ENCODE measurements at places on chromosomes 2 and 18. TPM values are rescaled to one million over a fixed set of nuclear protein-coding genes. Genes with fewer than 3 reads are reported as not detected.

DNA sequence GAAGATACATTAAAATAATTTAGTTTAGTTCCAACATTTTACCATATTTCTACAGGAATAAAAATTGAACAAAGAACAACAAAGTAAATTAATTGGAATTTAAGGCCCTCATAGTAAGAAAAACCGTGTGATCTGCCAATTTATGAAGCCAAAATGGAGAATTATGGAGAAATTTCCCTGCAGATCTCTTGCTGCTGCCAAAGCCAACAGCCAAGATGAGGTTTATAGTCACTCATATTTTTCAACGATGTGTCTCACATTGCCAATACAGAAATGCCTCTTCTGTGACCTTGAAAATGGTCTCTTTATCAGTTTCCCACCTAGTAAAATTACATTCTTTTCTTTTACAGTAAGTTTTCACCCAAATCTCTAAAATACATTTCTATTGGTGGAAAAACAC lies 317.2 kb upstream of the FIGN start:
- no peaks in the 10 kb centered on the region for H3K36me3 ChIP-seq
- DNase-seq = no peak
- H3K27ac ChIP-seq = no peak overlapping the region
- no peak overlapping the region for H3K4me3 ChIP-seq
- H3K4me1 ChIP-seq = no peaks in the 10 kb centered on the region

GRCh38 chr2:185979546-185980071 lies 241.0 kb downstream of the FSIP2 start:
- no peaks in the 10 kb centered on the region for H3K27me3 ChIP-seq
- H3K27ac ChIP-seq = peak overlapping the region; percentile 94
- H3K4me3 ChIP-seq = peak overlapping the region; percentile 4
- DNase-seq = peak; percentile 92
- no peaks in the 10 kb centered on the region for H3K36me3 ChIP-seq

DNA sequence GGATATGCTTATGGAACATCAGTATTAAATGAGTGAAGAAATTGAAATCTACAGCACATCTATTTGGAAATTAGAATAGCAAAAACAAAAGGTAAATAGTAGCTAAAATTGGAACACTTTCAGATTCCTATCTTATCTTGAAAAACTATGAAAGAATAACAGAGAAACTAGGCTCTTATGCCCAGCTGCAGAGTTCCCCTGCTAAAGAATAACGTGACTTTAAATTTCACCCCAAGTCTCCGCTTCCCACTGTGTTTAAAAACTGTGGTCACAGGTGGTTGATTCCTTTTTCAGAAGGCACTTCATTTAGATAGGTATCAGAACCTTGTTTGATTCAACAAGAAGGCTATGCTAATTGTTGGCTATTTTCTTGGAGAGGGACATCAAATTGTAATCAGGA lies 30.1 kb downstream of the ARHGAP28 start:
- no peaks in the 10 kb centered on the region for H3K27me3 ChIP-seq
- no peak overlapping the region for H3K4me3 ChIP-seq
- no peak for DNase-seq
- no peaks in the 10 kb centered on the region for H3K36me3 ChIP-seq
- H3K27ac ChIP-seq = no peak overlapping the region

- no peaks in the 10 kb centered on the region for H3K27me3 ChIP-seq
- DNase-seq = peak; percentile 36
- no peaks in the 10 kb centered on the region for H3K4me1 ChIP-seq
- no peak overlapping the region for H3K4me3 ChIP-seq
Observed at GRCh38 chr2:109407276-109408042, 206.3 kb downstream of the SEPTIN10 start.

GRCh38 chr2:238286551-238286950 lies 1.9 kb downstream of the PER2 start:
- peak overlapping the region; percentile 94 for H3K27ac ChIP-seq
- peak; percentile 73 for DNase-seq
- peaks cover 48% of the 10 kb centered on the region for H3K4me1 ChIP-seq
- no peaks in the 10 kb centered on the region for H3K27me3 ChIP-seq
- H3K4me3 ChIP-seq = peak overlapping the region; percentile 80

The CCNT2 gene
- total RNA-seq = 16.2 TPM

DNA sequence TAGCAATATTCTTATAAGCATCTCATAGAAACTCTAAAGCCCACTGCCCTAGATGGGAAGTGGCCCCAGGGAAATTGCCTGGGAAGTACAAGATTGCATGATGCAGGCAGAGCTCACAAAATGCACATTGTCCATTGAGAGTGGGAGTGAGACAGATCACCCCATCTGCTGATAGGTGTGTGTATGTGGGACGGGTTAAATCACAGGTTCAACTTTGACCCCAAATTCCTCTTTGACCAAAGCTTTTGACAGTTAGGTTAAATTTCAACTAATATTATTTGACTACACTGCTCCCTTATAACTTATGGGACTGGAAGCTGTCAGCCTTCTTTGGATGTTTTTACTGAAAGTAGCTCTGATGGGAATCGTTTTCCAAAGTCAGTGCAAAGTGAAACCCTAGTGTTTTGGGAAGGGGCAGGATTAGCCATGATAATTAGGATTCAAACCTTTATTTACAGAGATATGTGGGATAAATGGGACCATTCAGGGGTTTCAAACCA lies 11.4 kb upstream of the FABP1 start:
- no peak overlapping the region for H3K4me3 ChIP-seq
- H3K4me1 ChIP-seq = no peaks in the 10 kb centered on the region
- H3K27me3 ChIP-seq = peaks cover 81% of the 10 kb centered on the region

DNA sequence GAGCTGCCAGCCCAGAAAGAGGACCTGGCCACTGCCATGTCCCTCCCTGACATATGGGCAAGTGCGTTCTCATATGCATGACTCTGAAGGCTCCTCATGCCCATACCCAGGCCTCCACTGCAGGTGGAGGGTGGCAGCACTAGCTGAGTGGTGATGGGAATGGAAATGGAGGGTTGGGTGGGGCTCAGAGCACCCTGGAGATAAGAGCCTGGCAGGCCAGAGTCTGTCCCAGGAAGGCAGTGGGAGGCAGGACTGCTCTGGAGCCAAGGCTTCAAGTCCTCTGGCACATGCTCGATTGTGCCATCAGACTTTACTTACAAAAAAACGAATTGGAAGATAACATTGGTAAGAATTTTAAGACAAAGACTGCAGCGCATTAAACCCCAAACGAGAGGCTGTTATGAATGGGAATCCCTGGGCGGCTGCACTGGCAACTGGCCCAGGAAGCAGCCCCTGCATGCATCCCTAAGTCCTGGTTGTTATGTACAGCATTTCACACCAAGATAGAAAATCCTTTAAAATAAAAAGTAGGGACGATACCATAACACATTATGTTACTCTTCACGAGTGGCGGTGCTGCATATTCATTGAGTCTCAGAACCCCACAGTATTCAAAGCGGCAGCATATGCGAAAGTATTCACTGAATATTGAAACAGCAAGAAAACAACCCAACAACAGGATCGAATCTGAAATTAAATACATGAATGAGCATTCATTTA lies 81.7 kb upstream of the FAM98A start:
- peaks cover 21% of the 10 kb centered on the region for H3K27me3 ChIP-seq
- no peaks in the 10 kb centered on the region for H3K4me1 ChIP-seq
- no peak for DNase-seq
- no peak overlapping the region for H3K4me3 ChIP-seq

GRCh38 chr2:232537499-232537898 lies 2.0 kb upstream of the CHRNG start:
- H3K4me1 ChIP-seq = no peaks in the 10 kb centered on the region
- H3K27ac ChIP-seq = no peak overlapping the region

The ANKRD29 gene
- total RNA-seq = 31.0 TPM

The DNAH7 gene
- total RNA-seq = 1.9 TPM

The EIF5B gene
- total RNA-seq = 35.9 TPM

The NT5C1B gene
- not detected for total RNA-seq

DNA sequence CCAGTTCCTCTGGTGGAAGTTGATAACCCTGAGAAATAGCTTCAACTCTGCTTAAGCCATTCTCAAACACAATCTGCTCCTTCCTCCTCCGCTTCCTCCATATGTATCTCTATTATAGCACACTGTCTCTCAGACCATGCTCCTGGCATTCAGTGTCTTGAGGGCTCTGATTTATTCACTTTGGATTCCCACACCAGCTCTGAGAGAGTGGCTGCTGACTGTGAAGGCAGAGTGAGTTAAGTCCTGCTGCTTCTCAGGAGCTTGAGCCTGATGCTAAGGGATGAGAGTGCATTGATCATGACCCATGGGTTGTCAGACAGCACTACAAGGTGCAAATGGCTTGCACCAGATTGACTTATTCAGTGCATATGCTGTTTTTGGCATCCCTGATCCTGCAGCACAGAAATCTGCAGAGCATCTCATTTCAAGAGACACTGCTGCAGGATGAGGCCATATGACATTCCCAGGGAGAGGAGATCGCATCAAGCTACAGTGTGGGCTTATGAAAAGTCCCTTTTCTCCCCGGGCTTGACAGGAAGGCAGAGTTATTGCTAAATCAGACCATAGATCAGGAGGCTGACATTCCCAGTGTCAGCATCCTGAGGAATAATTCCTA lies 500.5 kb upstream of the RAB6C start:
- no peak overlapping the region for H3K4me3 ChIP-seq
- 0 out of 2 replicates have a peak, but pooled peaks cover 4% of the 10 kb centered on the region for H3K27me3 ChIP-seq
- no peaks in the 10 kb centered on the region for H3K36me3 ChIP-seq
- DNase-seq = no peak
- H3K4me1 ChIP-seq = no peaks in the 10 kb centered on the region

GRCh38 chr18:24543795-24544498 lies 83.5 kb downstream of the HRH4 start:
- peak; percentile 58 for DNase-seq
- peaks cover 47% of the 10 kb centered on the region for H3K27me3 ChIP-seq
- H3K4me3 ChIP-seq = no peak overlapping the region
- H3K27ac ChIP-seq = no peak overlapping the region

DNA sequence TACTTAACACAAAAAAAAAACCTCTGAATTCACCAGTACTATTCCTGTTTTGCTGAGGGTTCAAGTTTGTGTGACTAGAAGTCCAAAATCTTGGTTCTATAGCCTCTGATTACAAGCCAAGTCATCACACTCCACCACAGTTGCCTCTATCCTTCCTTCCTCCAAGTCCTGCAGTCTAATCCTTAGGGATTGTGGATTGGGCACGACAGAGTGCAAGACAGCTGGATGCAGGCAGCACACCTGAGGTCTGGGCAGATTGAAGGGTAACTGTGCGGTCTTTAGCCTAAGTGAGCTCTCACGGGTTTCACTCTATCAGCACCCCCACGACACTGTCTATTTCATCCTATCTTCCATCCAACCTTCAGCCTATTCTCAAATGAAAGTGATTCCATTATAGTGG lies 299.4 kb upstream of the ID2 start:
- H3K4me3 ChIP-seq = no peak overlapping the region
- H3K4me1 ChIP-seq = no peaks in the 10 kb centered on the region
- no peaks in the 10 kb centered on the region for H3K36me3 ChIP-seq
- no peak for DNase-seq

DNA sequence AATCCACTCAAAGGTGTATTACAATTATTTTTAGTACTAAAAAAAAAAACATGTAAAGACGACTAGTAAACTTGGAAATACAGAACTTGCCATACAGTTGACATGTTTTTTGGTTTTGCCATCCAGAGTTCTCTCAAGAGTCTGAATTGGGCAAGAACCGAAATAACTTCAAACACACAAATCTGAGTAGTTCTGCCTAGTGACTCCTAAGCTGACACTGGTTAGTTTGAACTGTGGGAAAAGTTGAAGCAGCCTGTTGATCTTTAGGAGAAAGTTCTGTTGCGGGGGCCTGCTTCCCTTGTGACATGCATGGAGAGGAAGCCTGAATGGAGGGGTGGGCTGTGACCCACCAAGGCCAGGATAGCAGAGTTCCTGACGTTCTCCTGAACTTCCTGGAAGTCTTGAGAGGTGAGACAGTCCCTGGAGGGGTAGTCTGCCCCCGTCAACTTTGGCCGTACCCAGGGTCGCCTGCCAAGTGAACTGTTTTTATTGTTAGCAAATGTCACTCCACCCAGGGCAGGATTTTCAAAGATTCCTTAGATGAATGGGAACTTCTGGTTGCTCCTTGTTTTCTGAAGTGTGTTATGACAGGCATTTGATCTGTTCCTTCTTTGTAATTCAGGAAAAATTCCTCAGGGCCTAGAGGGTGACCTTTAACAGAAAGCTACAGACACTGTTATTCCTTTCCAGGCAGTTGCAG lies 85.6 kb upstream of the SPTBN1 start:
- H3K27ac ChIP-seq = no peak overlapping the region
- H3K27me3 ChIP-seq = no peaks in the 10 kb centered on the region
- no peaks in the 10 kb centered on the region for H3K36me3 ChIP-seq
- DNase-seq = no peak
- H3K4me1 ChIP-seq = no peaks in the 10 kb centered on the region

The OR6B2 gene
- total RNA-seq = not detected

DNA sequence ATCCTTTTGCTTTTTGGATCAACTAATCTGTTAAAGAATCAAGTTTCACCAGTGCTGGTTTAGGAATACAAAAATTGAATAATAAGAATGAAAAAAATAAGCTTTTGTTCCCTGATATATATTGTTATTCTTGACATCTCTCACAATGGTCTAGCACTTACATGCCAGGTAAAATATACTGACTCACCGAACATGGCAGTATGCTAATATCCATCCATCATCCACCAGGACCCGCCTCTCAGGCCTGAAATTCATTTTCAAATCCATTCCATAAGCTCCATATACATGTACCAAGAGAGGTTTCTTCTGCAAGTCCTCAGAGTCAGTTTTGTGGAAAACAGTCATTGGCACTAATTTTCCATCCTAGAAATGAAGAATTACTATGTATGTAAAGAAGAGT lies 32.5 kb downstream of the PREPL start:
- H3K27me3 ChIP-seq = no peaks in the 10 kb centered on the region
- no peak overlapping the region for H3K4me3 ChIP-seq
- DNase-seq = no peak
- H3K27ac ChIP-seq = no peak overlapping the region

DNA sequence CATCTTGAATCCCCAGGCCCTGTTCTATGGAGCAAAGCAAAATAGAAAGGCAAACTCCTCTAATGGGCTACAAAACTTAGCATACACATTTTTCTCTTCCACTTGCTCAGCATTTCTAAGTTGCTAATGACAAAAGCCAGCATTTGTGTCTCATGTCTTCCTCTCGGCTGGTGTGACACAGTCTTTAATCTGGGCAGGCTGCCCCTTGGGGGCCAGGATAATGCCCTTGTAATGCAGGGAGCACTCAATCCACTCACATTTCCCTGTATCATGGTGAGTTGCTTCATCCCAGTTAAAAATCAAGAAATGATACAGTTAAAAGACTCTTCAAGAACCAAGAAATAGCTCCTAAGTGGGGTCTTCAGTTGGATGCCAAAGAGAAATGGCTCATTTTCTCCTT lies 109.1 kb upstream of the FBXO11 start:
- H3K27ac ChIP-seq = no peak overlapping the region
- peaks cover 18% of the 10 kb centered on the region for H3K27me3 ChIP-seq
- no peak for DNase-seq

The TRPM8 gene
- not detected for total RNA-seq

- H3K36me3 ChIP-seq = no peaks in the 10 kb centered on the region
- no peak for DNase-seq
- H3K4me3 ChIP-seq = no peak overlapping the region
- H3K27me3 ChIP-seq = no peaks in the 10 kb centered on the region
- H3K4me1 ChIP-seq = peaks cover 17% of the 10 kb centered on the region
Observed at GRCh38 chr2:119387381-119388129, 20.8 kb downstream of the DBI start.

GRCh38 chr2:170076189-170076588 lies 101.8 kb upstream of the MYO3B start:
- DNase-seq = no peak
- H3K4me3 ChIP-seq = no peak overlapping the region
- H3K4me1 ChIP-seq = peaks cover 15% of the 10 kb centered on the region
- no peak overlapping the region for H3K27ac ChIP-seq
- H3K36me3 ChIP-seq = peaks cover 3% of the 10 kb centered on the region
- H3K27me3 ChIP-seq = no peaks in the 10 kb centered on the region

Data from PC-3 (cell line).